ENCODE measurements at places on chromosomes 11 and 22.

DNA sequence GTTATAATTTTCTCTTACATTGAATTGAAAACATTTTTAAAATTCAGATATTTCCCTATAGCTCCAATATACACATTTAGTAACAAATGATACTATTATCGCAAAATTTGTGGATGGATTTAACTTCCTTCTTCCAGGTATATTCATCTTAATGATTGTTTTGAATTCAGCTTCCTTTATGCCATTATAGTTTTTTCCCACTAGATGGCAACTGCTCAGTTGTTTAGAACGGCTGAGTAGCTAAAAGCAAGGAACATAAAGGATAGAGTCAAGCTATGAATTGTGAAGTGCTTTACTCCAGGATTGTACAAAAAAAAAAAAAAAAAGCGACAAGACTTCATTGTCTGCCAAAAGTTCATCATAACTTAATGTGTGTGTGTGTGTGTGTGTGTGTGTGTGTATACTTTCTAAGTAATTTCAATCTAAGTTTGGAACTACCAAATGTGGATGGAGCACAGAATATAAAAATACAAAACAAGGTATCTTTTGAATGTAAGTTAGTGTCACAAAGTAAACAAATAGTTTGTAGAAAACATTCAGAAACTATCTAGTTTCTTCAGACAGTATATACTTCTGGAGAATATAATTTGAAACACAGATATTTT is 846.4 kb downstream of the DLG2 start:
- no peak for DNase-seq

- DNase-seq = no peak
These were observed 28.5 kb upstream of the CD82 start for GRCh38 chr11:44536788-44537516.

DNA sequence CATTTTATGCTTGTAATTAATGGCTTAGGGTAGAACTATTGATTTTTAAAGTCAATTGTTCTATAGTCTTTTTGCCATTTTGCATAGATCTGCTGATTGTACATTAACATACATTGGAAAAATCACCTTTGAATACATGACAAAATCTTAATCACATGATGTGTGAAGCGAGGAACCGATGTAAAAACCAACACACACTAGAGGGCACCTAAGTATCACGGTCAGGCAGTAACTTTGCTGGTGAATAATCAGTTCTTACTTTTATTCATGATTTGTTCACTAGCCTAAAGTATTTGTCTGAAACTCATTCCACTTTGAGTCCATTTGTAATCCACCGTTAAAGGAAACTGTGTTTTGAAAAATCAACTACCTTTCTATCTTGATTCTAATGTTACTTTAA is 28.2 kb downstream of the JHY start:
- DNase-seq = no peak

DNA sequence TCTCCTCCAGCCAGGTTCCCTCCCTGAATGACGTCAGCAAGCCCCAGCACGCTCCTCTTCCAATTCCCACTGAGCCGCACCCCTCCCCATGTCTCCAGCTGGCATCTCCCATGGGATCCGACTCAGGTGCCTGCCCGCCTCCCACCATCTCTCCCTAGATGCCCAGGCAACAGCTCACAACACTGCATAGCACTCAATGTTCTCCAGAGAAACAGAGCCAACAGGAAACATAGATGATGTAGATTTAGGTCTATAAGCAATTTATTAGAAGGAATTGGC is 532.3 kb downstream of the BRD1 start:
- no peak for DNase-seq

DNA sequence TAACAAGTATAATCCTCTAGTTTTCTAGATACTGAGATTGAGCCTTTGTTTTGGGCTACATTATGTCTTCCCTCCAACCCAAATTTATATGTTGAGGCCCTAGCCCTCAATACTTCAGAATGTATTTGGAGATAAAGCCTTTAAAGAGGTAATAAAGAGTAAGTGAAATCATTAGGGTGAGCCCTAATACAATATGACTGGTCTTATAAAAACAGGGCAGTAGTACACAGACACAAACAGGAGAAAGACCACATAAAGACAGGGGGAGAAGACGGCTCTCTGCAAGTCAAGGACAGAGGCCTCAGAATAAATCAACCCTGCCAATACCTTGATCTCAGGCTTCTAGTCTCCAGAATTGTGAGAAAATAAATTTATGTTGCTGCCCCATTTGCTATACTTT is 6.3 kb downstream of the OR10V1 start:
- DNase-seq = no peak
